ENCODE measurements at places on chromosomes 1 and 21.

GRCh38 chr1:175742790-175743459, 470 bp downstream of the TNR start:
- no peak for DNase-seq

GRCh38 chr1:147904726-147905125, 2.1 kb downstream of the GJA8 start:
- DNase-seq: no peak

DNA sequence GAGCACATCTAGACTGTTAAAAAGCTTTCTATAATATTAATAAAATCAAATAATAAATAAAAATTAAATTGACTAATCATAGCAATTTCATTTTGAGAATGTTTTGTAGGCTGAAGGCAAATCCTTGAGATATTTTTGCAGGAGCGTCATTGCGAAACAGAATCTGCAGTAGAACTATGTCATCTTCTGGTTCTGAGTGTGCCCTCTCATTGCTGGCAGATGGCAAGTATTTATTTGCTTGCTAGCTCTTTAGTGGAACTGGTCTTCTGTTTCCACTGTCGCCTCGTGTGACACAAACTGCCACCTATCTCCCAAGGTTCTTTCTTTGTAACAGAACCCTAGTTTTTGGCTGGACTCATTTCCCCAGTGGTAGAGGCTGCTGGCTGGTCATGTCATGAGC, 19.0 kb upstream of the IRF2BP2 start:
- no peak for DNase-seq

DNA sequence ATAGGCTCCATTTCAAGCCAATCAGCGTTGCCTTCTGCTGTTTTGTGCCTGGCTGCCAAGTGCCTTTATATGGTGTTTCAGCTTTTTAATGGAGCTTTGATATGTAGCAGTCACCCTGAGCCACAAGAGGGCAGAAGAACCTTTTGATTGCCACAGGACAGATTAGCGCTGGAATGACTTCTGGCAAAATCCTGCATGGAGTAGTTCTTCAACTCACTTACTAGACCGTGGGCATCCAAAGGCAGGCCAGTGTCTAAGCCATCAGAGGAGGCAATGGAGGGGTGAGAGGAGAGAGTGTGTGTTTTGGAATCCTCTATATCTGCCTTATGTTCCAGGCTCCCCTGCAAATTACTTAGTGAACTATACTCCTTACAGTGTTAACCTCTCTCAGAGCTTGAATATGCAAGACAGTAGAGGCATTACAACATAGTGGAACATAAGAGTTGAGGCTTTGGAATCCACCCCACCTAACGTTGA, 56.2 kb downstream of the ST3GAL3 start:
- peak; percentile 9 for DNase-seq

DNA sequence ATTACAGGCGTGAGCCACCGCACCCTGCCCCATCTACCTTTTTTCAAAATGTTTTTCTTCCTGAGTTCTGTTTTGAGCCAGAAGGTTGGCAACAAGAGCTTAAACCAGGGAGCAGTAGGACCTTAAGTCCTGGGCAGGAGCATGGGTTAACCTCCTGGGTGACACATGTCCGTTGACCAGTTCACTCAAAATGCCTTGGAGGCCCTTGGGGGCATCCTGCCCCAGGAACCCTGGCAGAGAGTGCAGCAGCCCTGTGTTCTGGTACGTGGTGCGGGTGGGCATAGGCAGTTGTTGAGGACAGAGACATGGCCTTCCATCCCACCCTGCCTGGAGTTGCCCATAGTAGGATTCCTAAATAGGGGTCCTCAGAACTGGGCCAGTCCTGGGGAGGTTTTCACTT, 11.6 kb downstream of the H6PD start:
- DNase-seq: no peak

- no peak for DNase-seq
Observed at GRCh38 chr1:186139701-186140100, 235.4 kb downstream of the TPR start.

- no peak for DNase-seq
Observed at GRCh38 chr1:56710646-56711045, 65.5 kb downstream of the PRKAA2 start.

DNA sequence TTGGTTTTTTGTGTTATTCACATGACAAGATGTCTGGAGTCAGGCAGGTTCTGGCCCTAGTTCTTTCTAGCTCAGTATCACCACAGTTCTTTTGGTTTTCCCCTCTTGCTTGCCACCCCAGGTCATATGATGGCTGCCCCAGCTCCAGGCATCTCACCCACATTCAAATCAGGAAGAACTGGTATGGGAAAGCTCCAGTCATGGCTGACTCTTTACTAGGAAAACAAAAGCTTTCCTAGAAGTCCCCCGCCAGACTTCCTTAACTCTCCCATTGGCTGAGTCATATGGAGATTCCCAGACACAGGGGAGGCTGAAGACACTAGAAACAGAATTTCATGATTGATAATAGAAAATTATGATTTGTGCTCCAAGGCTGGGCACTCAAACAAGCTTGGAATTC, 22.1 kb upstream of the EYA3 start:
- DNase-seq: no peak

DNA sequence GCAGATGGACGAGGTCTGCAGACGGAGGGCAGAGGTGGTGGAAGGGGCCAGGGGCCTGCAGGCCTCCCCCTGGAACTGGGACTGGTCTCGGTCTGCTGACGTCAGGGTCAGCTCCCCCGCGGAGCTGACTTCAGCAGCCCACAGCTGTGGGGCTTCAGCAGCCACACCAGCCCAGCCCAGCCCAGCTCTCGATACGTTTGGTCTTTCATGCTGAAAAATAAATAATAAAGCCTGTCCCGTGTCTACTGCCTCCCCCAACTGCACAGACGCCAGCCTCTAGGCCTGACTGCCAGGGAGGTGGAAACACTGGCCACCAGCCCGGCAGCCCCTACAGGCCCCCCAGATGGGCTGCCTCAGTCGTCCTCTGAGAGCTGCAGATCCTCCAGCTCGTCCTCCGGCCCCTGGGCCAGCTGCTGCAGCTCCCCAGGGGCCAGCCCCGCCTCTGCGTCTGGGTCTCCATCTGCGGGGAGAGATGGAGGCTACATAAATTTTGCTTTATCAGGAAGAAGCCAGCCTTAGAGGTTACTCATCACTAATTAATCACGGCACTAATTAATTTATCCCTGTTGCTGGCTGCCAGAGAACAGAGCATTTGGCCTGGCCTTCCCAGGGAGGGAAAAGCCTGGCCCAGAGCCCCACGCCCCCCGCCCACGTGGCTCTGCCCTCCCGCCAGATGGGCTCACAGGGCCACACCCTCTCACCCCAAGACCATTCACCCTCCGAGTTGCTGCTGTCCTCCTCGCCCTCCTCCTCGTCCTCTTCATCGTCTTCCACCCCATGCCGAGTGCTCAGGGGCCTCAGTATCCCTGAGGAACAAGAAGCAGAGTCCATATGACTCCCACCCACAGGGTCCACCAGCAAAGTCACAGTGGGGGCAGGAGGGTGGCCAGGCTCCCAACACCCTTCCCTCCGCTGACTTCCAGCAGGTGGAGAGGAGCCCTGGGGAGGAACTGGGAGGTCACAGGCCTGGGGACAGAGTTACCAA, 14.4 kb downstream of the NOC2L start:
- no peak for DNase-seq

DNA sequence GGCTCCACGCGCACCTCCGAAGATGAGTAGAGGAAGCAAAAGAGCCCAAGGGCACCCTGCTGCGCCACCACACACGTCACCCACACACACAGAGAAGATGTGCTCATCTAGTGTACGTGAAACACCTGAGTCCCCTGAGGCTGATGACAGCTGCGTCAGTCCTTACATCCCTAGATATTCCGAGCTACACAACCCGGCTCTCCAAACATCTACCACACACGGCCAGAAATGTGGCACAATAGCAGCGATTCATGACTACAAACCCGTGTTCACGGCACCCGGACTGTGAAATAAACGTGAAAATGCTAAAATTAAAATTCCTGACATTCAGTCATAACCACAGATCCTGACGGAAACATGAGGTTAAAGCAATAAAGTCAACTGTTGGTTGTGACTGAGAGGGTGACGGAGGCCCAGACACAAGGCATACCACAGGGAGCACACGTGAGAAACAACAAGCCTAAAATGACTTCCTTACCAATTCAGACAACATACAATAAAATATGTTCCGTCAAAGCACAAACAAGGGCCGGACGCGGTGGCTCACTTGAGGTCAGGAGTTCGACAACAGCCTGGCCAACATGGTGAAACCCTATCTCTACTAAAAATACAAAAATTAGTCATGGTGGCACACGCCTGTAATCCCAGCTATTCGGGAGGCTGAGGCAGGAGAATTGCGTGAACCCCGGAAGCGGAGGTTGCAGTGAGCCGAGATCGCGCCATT, 7.3 kb downstream of the SSU72 start:
- no peak for DNase-seq

- no peak for DNase-seq
Observed at GRCh38 chr1:244603498-244603897, 49.4 kb upstream of the DESI2 start.

GRCh38 chr1:33274446-33274845, 18.2 kb downstream of the ZNF362 start:
- no peak for DNase-seq

GRCh38 chr1:60861961-60862567, 220.3 kb upstream of the NFIA start:
- DNase-seq: no peak

DNA sequence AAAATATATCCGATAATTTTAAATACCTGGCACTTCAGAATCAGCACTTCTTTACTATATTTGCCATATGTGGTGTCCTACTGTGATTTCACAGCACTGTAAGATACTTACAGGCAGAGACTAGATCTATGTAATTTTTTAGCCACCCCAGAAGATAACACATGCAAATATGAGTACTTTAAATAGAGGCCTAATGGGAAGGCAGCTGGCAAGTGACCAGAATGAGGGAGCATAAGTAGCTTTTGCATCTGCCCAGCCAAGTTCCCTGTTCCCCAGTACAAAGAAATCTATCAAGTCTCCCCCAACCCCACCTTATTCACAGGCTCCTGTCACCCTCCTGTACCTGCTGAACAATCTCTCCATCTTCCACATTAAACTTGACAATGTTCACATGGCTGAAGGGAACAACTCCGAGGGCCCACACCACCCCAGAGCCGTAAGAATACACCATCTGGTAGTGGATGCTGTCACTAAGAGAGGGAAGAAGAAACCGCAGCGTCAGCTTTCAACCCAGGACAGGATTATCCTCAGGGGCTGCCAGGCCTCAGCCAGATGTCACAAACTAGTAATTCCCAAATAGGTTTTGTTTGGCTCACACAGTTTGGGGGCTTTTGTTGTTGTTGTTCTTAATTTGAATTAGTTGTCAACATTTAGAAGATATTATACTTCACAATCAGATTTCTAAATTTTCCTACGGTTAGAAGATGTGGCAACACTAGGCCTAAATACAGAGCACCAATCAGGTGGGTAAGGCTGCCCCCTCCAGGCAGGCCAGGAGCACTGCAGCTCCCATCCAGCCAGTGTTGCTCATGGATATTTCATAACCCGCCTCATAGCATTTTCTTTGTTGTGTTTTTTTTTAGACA, 10.4 kb downstream of the EMC1 start:
- peak; percentile 62 for DNase-seq

GRCh38 chr1:23369335-23370013, at the start of gene ZNF436:
Gene ZNF436 (minus strand): TSS chr1:23369836. CDS start chr1:23368005, 1,831 bp downstream.
- no peak for DNase-seq

DNA sequence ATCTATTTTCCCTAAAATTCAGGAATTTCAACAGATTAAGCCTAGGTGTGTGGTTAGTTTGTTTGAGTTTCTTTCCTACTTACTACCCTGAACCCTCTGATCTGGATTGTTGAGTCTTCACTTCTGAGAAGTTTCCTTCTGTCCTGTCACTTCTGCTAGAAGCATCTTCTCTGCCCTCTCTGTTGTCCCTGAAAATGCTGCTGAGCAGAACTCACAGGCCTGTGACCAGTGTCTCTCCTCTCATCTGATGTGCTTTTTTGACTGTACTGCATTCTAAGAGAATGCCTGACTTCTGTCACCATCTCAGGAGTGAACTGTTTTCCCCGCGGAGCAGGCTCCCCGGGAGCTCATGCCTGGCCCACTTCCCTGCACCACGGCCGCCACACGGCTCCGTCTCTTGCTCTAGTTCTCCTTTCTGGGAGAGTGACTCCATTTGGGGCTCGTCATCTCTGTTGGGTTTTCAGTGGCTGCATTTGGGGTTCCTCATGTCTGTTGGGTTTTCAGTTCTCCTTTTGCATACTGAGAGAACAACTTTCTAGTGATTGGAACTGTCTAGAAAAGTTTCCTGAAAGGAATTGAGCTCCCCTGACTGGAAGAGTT, 77.9 kb downstream of the POFUT2 start:
- no peak for DNase-seq

DNA sequence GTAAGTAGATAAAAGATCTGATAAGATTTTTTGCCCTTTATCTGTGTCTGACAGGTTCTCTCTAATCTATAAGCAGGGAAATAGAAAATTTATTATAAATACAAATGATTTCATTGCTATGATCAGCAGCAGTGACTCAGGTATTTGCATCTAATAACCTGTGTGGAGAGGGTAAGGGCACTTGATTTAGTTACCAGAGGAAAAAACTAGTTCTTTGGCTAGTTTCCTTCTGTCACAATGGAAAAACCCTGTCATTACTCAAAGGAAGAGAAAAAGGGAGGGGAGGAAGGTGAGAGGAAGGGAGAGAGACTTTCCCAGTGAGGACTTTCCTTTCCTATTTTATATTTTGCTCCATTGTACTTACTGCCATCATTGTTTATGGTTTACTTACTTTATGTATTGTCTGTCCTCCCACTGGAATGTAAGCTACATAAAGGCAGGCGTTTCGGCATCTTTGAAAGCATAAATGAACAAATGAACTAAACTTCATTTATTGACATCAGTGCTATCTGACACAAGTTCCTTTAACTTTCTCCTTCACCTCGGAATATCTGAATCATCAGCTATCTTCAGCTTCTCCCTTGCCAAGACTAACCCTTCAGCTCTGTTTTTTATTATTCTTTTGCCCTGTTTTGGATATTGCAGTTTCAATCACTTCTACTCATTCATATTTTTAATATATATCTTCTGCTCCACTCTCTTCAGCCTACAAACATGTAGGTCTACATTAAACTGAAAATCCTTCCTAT, 34.9 kb downstream of the WDR3 start:
- DNase-seq: no peak

DNA sequence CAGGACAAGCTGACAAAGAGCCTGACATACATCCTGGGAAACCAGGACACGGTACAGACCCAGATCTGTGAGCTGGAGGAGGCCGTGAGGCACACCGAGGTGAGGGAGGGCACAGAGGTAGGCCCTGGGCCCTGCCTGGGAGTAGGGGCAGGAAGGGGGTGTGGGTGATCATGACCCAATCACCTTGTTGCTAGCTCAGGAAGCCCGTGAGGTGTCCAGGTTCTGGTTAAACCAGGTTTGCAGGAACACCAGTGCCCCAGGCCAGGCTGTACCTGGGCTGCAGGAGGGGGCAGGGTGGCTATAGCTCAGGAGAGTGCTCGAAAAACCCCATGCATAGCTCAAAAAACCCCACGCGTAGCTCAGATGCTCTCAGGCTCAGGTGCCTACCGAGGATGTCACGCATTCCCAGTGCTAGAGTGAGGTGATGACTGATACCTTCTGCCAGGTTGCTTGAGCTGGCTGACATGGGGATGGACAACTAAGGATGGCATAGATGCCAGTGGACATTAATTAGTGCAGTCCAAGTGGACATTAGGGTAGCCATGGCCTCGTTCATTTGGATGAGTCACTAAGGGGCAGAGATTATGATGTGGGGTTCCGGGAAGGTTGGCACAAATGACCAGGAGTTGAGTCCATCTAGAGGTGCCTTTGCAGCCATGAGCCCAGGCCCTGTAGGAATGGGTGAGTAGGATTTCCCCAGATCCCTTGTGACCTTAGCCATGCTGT, 3.7 kb downstream of the TRIM46 start:
- no peak for DNase-seq
